ENCODE measurements at places on chromosomes 4 and X. TPM values are rescaled to one million over a fixed set of nuclear protein-coding genes. Genes with fewer than 3 reads are reported as not detected.

STATH gene
- not detected for total RNA-seq

FATE1 gene
- total RNA-seq, result not detected

SORCS2 gene
- 0.78 TPM for total RNA-seq

AMBN gene
- total RNA-seq, result 0.17 TPM

ARMCX6 gene
- total RNA-seq, result 29.8 TPM

HSFX1 gene
- 0.19 TPM for total RNA-seq

FBXL5 gene
- total RNA-seq, result 89.3 TPM

HPSE gene
- 2.3 TPM for total RNA-seq

GIMD1 gene
- total RNA-seq, result not detected

PLAC8 gene
- total RNA-seq, result 6.7 TPM

DOCK11 gene
- total RNA-seq, result 32.7 TPM

SCFD2 gene
- 16.2 TPM for total RNA-seq

GRCh38 chrX:46554942-46555341 lies 9.7 kb upstream of the ZNF674 start:
- no peak for DNase-seq

DNA sequence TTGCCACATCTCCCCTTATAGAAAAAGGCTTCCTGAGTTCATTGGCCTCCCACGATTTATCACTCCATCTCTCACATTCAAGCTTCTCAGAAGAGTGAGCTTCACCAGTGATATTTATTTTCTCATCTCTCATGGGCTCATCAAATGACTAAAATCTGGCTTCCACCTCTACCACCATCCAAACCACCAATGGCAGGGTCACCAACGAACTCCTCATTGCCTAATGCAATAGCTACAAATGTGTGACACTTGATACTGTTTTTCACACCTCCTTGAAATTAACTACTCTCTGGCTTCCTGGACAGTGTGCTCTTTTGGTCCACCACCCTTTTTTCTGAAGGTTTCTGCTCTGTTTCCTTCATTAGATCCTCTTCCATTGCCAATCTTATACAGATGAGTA lies 129.0 kb downstream of the SH2D1A start:
- DNase-seq, result no peak

DNA sequence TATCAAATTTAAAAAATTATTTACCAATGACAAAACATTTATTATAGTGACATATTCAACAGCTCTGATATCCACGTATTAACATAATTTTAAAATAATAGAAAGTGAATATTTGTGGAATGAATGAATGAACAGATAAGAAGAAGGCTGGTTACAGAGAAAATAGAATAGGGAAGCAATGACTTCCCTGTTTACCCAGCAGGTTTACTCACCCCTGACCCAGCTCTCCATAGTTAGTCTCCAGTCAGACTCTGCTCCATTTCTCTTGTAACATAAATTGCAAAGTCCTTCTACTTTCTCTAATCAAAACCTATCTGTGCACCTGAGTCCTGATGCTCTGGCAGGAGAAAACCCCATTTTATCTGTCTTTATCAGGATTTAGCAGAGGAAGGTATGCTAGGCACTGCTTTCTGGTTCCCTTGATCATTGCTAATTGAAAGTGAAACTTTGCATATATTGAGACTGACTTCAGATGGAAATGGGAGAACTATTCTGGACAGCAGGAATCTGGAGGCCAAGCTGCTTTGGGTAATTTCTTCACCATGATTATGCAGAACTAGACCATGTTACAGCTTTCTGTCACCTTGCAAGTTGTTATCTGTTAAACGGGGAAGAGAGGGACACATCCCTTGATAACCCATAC lies 363.0 kb downstream of the FAT4 start:
- DNase-seq, result no peak

DNA sequence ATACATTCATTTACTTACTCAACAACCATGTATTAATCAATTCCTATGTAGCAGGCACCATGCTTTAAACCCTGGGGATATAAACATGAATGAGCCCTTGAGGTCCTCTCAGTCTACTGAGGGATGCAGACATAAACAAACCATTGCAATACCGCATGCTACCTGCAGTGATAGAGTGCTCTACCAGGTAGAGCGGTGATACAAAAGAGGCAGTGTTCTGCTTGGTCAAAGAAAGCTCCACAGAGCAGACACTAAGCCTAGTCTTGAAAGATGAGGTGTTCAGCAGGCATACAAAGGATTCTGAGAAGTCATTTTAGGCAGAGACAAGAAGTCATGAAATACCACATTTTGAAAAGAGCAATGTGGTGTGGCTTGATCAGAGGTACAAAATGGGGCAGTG lies 26.9 kb upstream of the AMOT start:
- no peak for DNase-seq

DNA sequence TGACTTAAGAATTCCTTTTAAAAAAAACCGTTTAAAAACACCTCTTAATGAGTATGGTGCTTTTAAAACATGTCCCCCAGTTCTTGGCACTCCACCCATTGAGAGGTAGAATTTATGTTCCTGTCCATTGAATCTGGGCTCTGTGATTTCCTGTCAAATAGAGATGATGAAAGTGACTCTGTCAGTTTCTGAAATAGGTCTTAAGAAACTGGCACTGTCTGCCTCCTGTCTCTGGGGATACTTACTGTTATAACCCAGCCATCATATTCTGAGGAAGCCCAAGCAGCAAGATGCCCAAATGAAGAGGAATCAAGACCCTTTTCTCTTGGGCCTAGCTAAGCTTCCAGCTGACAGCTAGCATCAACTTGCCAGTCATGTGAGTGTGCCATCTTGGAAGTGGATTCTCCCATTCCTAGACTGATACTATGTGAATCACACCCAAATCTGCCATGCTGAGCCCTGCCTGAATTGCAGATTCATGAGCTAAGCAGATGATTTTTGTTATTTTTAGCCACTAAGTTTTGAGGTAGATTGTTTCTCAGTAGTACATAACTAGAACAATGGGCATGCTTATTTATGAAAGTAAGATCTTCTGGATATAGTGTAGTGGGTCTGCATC lies 22.8 kb downstream of the C4orf54 start:
- no peak for DNase-seq

- no peak for DNase-seq
These were observed 85.3 kb upstream of the SLC4A4 start for GRCh38 chr4:71253545-71253944.

DNA sequence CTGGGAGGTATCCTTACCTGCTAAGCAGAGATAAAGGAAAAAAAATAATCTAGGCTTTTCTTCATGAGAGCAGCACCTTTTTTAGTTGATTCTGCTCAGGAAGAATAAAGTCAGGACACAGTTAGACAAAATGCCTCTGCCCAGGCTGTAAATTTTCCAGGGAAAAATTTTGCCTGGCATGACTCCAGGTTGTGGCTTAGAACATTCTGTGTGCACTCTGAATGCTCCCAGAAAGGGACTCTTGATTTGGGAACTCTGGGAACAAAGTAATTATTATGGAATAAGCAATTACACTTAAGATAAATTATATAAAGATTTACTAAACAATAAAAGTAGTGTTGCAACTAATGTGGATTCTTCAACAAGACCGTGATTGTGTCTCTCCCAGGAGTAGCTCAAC lies 826.2 kb upstream of the TENM3 start:
- DNase-seq, result no peak

DNA sequence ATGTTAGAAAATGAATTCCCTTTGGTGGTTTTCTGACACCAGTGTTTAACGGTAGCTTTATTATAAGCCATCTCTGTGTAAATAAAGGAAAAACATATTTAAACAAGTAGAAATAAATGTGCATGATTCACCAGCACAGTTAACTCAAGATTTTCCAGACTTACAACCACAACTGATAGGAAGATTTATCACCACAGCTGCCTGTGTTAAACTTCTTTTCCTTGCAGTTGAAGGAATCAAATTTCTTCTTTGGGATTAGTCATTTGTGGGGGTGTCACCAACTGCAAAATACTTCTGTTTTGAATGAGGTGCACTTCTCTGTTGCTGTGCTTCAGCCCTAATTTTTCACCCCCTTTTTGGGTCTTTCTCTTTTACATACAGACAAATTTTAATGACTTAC lies 128.1 kb upstream of the STK26 start:
- peak; percentile 61 for DNase-seq

DNA sequence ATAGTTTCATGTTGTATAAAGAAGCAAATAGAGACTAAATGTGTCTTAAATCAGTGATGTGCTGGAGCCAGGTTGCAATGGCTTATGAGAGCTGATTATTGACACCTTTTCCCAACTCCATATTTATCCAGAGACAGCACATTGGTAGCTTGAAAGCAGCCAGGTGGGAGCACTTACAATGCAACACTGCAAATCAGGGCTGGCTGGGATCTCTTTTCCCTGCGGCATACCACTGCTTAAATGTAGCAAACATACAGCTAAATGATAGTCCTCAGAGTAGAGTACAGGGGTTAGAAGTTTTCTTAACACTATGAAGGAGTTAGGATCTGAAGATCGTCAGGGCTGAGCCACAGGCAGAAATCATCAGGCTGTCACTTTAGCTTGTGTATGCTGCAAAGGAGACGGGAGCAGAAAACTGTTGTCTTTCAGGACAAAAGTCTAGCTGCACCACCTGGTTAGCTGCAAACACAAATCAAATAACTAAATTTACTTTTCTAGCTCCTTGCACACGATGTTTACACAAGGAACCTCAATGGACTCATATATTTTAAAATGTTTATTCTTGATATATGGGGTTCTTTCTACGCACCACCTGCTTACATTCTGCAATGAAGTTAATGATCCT lies 527.3 kb downstream of the TLL1 start:
- no peak for DNase-seq

DNA sequence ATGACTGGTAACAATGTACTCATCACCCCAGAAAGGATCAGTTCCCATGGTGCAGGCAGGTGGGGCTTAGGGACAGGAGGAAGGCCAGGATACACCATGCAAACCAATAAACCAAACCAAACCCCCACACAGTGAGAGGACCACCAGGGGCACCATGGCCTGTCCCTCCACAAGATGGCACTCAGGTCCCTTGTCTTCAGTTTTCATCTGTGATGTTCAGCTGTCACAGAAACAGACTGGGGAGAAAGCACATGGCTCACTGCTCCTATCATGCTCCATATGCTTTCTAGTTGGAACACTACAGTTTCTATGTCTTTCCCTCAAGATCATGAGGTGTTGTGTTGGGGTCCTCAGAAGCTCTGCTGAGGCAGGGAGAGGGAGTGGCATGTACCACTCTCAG lies 10.1 kb downstream of the HS3ST1 start:
- no peak for DNase-seq

GRCh38 chrX:14673236-14673635 lies 143.9 kb downstream of the GLRA2 start:
- no peak for DNase-seq

GRCh38 chr4:138062929-138063328 lies 179.2 kb downstream of the SLC7A11 start:
- peak; percentile 49 for DNase-seq

- peak; percentile 91 for DNase-seq
These were observed 207.6 kb upstream of the MAMLD1 start for GRCh38 chrX:150155436-150156035.

GRCh38 chr4:47914926-47915237 lies 499 bp upstream of the NFXL1 start:
- DNase-seq, result no peak

DNA sequence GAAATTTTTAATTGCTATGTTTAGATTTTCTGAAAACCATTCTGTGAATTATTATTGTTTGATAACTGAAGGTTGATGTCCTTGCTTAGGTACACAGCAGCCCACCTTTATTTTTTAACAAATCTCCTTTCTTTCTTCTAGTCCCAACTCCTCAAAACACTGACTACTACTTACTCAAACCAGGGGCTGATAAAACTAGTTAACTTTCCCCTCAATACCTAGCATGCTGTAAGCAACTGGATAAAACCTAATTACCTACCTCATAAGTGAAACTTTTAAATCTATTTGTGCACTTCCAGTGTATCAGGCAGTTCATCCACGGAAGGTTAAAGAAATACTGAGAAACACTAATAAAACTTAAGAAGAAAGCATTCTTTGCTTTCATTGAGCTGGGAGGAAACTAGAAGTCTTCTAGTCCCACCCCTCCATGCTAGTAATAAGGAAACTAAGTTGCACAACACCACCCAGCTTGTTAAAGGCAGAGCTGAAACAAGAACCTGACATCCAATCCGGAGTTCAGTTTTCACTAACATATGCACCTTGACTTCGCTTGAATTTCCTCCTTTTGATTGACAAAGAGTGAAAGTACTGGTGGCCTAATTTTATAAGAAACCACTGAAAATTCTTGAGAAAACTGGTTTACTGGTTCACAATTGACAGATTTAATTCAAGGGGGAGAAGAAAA lies 180.2 kb upstream of the TET2 start:
- no peak for DNase-seq

GRCh38 chr4:124018383-124019317 lies 622.1 kb downstream of the SPRY1 start:
- DNase-seq, result peak; percentile 77

GRCh38 chrX:139720979-139721378 lies 13.0 kb upstream of the MCF2 start:
- no peak for DNase-seq

DNA sequence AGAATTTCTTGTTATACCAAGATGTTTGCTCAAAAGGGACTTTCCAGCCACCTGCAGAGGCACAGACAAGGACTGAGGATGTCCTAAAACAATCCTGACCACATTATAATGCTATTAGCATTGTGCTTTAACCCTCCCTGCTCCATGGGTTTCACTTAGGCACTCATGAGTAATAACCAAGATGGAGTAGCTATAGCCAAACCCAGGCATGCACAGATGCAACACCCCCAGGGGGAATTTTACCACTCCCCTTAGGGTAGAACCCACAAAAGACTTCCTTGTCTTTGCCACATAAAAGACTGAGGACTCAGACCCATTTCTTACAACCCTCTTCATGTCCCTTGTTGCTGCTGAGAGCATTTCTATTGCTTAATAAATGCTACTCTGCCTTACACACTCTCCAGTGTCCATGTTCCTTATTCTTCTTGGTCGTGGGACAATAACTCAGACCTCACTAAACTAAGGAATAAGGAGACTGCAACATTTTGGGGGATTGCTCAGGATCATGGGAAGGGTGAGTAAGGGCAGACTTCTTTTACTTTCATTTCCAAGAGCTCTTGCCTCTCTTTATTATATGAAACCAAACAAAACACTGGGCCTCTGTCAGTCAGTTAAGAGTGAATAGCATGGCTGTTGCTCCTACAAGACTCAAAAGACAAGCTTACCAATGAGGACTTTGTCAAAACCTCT lies 103.5 kb downstream of the TECRL start:
- no peak for DNase-seq
